ENCODE measurements at places on chromosomes 6 and 20. TPM values are rescaled to one million over a fixed set of nuclear protein-coding genes. Genes with fewer than 3 reads are reported as not detected.

DNA sequence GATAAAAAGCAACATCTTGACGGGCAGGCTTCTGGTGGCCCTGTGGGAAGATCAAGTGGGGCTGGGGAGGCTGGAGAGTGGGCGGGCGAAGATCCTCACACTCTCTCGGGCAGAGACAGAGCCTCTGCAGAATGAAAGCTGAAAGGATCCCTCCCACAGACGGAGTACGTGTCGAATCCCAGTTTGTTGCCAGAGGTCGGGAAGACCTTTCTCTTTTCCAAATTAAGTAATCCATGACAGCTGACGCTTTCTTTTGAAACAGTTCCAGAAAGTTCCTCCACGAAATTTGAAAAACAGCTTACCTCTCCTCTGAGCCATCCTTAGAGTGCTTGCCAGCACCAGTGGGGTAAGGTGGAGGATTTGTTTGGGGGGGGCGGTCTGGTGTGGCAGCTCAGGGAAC lies 155.6 kb upstream of the SMLR1 start:
- DNase-seq, result no peak

GRCh38 chr6:25627001-25627400 lies 25.0 kb upstream of the SCGN start:
- DNase-seq, result no peak

CGA gene
- total RNA-seq, result not detected

KCNK15 gene
- 0.77 TPM for total RNA-seq

HLA-F gene
- 256 TPM for total RNA-seq

MEP1A gene
- not detected for total RNA-seq

ASIP gene
- not detected for total RNA-seq

All from activated CD4-positive, alpha-beta memory T cell treated with anti-CD3 and anti-CD28 coated beads for 36 hours (primary cell).